ENCODE measurements at places on chromosomes 11 and 22.
A peak's percentile ranks its signal among the peaks of the same experiment; 100 is the strongest.

DNA sequence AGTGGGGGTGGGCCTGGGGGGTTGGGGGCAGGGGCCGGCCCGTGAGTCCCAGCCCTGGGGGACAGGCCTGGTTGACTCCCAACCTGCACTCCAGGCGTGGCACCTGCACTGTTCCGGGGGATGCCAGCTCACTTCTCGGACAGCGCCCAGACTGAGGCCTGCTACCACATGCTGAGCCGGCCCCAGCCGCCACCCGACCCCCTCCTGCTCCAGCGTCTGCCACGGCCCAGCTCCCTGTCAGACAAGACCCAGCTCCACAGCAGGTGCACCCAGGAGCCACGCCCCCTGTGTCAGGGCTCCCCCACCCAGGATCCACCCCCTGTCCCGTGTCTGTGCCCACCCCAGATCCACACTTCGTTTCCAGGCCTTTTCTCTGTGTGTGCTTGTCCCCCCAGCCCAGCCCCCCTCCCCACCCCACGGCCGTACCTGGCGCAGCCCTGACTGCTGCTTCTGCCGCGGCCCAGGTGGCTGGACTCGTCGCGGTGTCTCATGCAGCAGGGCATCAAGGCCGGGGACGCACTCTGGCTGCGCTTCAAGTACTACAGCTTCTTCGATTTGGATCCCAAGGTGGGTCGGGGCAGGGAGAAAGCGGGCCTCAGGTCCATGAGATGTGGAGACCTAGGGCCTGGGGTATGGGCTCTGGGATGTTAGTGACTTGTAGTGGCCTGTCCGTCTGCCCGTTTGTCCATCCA, 4.8 kb downstream of the FERMT3 start:
- no peak for DNase-seq

- no peak for DNase-seq
Measured at GRCh38 chr11:47187723-47188122, 1.5 kb upstream of the PACSIN3 start.

DNA sequence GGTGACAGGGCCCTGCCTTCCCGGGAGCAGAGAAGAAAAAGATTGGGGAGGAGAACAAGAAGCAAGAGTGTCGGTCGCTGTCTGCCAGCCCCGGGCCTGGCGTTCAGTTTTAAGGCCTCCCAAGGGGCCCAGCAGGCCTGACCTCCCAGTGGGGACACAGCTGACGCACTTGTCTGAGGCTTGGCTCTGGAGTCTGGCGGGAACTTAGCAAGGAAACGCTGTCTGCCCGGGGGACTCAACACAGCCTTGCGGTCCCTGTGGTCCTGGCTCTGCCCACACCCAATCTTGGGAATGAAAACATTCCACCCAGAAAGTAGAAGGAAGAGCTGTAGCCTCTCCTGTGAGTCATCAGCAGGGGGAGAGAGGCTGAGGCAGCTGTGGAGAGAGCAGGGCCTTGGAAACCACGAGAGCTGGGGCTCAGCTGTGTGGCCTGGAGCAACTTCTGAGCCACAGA, 54.4 kb downstream of the TRAF6 start:
- DNase-seq, result peak; percentile 95

DNA sequence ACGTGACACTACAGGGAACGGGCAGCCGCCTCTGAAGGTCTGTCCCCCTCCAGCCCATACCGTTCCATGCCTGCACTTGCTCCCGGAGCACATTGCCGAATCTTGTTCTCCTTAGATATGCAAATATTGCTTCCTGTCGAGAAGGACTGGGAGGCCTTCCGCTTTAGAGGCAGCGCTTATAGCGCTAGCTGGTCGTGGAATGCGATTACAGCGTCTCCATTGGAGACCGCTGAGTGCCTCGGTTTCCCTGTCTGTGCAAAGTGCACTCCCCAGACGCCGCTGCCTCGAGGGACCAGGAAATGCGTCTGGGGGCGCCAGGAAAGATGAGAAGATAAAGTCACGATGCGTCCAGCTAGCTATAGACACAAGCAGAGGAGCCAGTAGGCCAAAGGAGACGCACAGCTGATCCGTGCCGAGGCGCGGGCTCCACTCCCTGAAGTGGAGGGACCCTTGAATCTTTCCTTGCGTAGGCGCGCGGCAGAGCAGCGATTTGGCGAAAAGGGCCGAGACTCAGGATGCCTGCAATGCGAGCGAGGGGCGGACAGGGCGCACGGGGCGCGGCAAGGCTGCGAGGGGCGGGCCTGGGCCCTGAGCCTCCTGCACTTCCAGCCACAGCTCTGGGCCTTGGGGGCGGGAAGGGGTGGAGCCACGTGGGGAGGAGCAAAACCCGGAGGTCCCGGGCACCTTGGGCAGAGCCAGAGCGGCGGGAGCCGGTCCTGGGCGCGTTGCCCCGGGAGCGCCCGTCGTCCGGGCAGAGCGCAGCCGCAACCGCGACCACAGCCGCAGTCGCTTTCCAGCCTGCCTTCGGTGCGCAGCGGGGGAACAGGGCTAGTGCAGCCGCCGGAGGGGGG, at the start of gene RASSF10:
Gene RASSF10, plus strand, starts transcription at position 692 of the 851 bp plus-strand sequence. CDS start 261 bp downstream, outside the sequence.
- peak; percentile 8 for DNase-seq

GRCh38 chr11:122186439-122187080, 70.5 kb upstream of the BLID start:
- DNase-seq, result no peak

- no peak for DNase-seq
Measured at GRCh38 chr22:19277785-19278184, 13.7 kb downstream of the CLTCL1 start.

- DNase-seq, result no peak
Measured at GRCh38 chr11:36729825-36730224, 131.8 kb upstream of the RAG2 start.

GRCh38 chr11:47591764-47592163, 2.4 kb downstream of the C1QTNF4 start:
- no peak for DNase-seq

GRCh38 chr11:64603411-64604110, 12.5 kb downstream of the SLC22A12 start:
- DNase-seq, result no peak

All from hepatic stellate cell (primary cell).